ENCODE measurements at places on chromosomes 6 and 20.
A peak's percentile ranks its signal among the peaks of the same experiment; 100 is the strongest.

DNA sequence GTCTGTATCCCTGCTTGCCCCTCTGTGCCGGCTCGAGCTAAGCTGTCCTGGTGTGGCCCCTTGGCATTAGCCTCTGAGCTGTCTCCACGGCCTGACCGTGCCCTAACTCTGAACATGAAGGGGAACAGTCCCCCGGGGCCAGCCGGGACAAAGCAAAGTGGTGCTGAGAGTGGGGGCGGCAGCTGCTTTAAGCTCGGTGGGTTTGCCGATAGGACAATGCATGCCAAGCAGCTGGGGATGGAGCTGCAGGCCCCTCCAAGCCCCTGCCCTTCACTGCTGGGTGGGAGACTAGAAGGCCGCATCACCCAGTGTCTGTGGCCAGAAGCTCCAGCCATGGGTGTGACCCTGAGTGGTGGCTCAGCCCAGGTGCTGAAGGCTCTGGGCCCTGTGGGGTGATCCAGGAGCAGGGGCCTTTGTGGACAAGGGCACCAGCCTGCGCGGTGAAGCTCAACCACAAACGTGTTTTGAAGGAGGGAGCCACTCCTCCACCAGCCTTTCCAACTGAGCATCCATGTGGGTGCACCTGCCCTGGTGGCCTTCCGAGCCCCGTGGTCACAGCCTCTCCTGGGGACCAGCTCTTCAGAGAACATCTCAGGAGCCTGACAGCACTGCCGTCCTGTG is 242.5 kb downstream of the ERMARD start:
- DNase-seq: no peak

- no peak for DNase-seq
These were observed 83.0 kb downstream of the MAP3K4 start for GRCh38 chr6:161074496-161075121.

DNA sequence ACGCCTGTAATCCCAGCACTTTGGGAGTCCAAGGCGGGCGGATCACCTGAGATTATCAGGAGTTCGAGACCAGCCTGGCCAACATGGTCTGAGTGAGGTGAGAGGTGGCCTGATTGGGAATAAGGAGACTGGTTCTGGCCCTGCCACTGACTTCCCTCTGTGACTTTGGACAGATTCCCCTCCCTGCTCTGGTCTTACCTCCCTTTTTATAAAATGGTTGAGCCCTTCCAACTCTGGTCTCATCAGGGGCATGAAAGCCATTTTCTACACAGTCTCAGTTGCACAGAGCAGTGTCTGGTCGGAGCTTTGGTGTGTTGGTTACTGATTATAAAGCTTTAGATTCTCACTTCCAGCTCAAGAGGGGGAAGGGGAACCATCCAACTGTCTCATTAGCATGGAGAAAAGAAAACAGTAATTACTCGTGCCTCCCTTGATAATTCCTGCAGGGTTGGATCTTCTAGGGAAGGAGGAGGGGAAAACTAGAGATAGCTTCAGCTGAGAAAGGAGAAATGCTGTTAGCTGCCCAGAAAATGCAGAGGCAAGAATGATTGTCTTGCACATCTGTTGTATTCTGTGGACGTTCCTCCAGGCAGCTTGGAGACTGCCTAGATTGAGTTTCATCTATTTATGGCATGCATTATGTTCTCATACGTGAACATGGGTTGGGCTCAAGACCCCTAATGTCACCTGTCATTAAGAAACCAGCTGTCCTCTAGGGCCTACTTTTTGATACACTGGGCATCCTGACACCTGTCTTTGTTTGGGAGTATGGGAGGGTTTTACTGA is 30.4 kb downstream of the RALY start:
- no peak for DNase-seq

DNA sequence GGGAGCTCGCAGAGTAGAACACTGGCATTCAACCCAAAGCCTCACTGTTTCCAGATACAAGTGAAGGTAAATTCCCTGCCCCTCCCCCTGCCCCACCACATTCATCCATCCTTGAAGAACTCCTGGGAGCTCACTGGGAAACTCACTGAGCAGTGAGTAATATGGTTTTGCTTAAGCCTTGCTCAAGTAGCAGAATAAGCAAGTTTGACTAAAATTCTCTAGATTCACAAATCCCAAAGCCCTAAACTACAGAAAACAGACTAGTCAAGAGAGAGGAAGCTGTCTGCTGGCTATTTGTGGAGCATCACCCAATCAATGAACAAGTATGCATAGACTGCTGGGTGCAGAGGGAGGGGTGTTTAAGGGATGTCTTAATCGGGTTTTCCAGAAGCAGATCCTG is 82.1 kb downstream of the UNC5CL start:
- DNase-seq: no peak

- peak; percentile 92 for DNase-seq
These were observed 255.9 kb downstream of the SYNE1 start for GRCh38 chr6:152380993-152381898.

DNA sequence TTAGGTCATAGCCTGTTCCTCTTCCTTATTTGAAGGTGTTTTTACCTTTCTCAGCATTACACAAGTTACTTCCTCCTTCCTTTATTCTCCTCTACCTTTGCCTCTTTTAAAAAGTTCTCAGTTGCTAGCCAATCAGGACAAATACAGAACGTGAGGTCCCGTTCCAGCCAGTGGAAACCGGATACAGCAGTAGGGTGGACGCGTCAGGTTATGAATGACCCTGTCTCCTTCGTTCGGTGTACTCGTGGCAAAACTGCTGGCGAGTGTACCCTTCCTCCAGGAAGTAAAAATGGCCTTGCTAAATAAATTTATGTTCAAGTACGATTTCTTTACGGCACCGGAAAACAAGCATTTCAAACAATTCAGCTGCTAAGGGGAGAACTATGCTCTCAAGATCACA is 77.0 kb upstream of the MLN start:
- DNase-seq: no peak

DNA sequence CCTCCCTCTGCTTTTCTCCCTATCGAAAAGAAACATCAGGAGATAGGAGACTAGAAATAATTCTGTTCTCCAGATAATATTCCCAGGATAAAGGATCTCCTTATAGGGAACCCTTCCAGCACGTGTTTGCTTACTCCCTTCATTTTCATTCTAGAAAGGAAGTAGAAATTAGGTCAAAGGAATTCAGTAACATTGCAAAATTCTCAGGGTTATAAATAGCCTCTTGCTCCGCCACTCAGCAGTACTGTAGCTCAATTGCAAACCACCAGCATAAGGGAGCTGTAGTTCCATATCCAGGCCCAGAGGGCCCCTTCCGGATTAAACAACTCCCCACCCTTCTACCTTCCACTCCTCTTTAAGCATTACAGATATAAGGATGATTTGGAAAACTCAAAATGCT is 6.2 kb downstream of the ELMO2 start:
- peak; percentile 32 for DNase-seq

GRCh38 chr6:46626228-46626909 is 26.2 kb downstream of the CYP39A1 start:
- peak; percentile 35 for DNase-seq

DNA sequence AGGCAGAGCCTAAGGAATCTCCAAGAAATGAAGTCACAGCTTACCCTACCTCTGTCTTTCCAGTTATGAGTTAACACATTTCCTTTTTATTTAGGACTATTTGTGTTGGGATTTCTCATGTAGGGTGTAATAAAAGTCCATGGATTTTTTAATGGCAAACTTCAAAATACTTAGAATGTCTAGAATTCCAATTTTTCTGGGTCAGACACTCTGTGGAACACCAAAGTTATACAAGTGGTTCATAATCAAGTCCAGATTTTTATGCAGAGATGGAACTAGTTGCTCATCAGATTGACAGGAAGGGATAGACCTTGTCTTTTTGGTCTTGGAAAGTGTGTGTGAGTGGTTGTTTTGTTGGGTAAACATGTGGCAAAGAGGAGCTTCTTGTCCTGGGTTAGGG is 303.5 kb upstream of the RNF24 start:
- no peak for DNase-seq

GRCh38 chr6:156662025-156662445 is 115.1 kb upstream of the ARID1B start:
- DNase-seq: no peak

DNA sequence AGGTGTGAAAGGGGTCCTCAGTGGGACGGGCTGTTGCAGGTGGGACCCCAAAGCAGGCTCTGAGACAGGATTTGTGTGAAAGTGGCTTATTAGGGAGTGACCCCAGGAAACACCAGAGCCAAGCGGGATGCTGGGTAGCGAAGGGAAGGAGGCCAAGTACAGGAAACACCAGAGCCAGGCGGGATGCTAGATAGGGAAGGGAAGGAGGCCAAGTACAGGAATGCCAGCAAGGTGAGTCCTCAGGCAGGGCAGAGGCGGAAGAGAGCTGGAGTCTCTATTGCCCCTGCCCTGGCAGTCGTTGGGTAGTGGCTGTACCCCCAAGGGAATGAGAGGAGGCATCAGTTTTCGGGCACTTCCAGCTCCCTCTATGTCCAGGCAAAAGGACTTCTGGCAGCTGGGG is 30.5 kb upstream of the TGM2 start:
- no peak for DNase-seq

- DNase-seq: no peak
These were observed 14.2 kb downstream of the KCNK5 start for GRCh38 chr6:39214846-39215639.

GRCh38 chr20:54062812-54063280 is 7.5 kb downstream of the BCAS1 start:
- no peak for DNase-seq

DNA sequence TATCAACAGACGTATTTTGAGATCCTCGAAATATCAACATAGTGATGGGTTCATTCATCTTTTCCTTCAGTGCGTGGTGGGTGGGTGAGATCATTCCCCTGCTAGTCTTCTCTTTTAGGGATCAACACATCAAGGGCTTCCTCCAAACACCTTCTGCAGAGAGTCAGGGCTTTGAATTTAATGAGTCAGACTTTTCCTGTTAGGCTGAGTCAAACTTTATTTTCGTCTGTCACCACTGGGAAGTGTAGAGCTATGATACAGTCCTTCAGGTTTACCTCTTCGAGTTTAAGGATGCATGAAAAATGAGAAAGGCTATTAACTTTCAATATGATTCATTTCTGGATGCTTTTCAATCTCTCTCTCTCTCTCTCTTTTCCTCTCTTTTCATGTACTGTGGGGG is 189.1 kb downstream of the BMP2 start:
- no peak for DNase-seq

- no peak for DNase-seq
These were observed 36.1 kb downstream of the GMDS start for GRCh38 chr6:2209226-2209809.

DNA sequence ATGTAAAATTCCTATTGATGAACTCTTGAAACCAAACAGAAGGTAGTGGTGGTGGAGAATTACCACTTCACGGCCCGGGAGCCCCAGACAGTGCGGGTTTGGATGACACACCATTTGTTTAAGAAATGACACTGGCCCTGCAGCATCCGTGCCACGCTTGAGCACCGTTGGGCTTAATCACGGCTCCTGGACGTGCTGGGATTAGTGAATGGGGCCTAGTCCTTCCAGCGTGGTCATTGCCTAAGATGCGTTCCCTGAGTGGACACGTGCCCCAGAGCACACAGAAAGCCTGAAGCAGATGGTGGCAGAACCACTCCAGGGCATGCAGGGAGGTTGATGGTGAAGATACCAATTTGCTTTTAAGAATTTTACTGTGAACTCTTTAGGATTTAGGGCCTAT is 14.5 kb downstream of the STX16 start:
- DNase-seq: no peak

GRCh38 chr6:34064675-34065074 is 81.2 kb downstream of the GRM4 start:
- no peak for DNase-seq

DNA sequence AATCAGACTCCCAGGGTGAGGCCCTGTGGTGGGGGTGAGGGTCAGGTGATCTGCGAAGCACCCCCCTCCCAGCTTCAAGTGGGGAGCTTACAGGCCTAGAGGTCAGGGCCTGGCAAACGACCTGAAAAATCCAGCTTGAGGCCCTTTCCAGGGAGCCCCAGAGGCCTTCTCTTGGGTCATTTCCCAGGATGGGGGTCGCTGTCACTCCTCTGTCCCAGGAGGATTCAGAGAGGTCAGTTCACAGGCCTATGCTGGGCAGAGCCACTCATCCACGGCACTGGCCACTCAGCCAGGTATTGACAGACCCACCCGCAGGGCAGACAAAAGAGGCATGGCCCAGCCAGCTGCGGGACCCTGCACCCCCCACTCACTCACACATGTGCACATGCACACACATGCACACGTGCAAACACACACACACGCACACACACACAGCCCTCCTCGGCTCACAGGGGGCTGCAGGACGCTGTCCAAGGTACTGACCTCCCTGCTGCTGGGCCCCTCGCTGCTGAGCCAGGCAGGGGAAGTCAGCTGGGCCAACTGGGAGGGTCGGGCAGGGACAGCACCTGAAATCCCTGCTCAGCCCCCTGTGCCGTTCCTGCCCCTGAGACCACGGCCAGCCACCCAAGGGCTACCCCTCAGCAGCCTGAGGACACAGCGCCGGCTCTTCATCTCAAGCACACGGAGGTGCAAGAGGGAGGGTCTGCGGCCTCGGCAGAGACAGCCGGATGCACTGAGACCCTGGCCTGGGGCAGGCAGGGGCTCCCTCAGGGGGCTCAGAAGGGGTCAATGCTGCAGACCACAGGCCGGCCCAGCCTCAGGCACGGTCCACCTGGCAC is 113.8 kb downstream of the TAF4 start:
- peak; percentile 63 for DNase-seq

DNA sequence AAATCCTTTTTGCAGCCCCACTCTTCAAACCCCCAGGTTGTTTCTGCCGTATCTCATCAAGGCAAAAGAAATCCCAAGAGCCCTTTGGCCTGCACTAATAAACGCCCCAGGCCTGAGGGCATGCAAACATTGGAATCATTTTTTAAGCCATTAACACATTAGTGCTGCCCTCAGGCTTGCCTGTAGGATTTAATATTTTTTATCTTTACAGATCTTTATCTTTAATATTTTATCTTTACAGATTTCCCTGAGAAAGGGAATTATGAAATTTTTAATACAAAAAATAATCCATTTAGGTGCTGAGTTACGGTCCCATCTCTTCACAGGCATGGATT is 14.7 kb downstream of the GTPBP2 start:
- no peak for DNase-seq

- no peak for DNase-seq
These were observed 110.0 kb upstream of the EYS start for GRCh38 chr6:65816991-65817390.

- DNase-seq: no peak
These were observed at the start of gene KIAA1755 for GRCh38 chr20:38260378-38261053. Gene KIAA1755 (minus strand): TSS chr20:38260735. CDS start chr20:38260500, 235 bp downstream.
